Pancreas (tissue), 10 donors: ENCODE measurements at places on chromosomes 12 and 14.

- DNase-seq: no peak
Observed at GRCh38 chr12:89893972-89894706, 185.5 kb upstream of the ATP2B1 start.

GRCh38 chr14:88473791-88474190 is 81.0 kb downstream of the PTPN21 start:
- no peak for DNase-seq

DNA sequence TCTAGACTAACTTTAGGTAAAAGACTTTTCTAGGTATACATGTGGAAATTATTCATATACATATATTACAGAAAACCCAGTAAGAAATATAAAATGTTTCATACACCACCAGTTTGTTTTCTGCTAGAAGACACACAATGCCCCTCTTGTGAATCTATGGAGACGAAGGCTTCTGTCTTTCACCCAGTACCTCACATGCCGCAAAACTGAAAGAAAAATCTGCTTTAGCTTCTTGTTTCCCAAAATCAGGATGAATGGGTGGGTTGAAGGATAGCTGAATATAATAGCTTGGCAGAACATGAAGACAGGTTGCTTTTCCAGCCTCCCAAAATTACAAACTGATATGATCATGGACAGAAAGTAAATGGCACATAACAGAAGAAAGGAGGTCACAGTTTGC is 1.3 kb downstream of the TAS2R30 start:
- no peak for DNase-seq

DNA sequence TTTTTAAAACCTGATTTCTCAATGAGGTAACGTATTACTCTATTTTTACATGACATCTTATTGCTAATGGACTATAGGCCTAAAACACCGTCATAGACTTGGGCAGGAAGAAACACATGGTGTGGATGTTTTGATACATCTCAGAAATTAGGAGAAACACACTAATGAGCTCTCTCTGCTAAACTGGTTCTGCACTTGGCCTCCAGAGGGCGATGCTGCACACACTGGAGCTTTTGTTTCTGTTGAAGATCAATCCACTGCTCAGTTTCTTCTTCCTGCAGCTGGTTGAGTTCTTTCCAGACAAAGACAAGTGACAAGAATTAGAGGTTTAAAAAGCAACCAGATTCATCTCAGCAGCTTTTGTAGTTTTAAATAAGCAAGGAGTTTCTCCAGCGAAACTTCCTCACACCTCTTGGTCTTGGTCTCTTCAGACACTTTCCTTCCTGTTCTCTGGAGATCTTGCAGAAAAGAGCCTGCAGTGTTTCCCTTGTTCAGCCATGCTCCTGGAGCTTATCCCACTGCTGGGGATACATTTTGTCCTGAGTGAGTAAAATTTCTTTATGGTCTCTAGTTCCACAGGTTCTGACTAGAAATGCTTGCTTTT is 178.5 kb upstream of the OR4E1 start:
- DNase-seq: peak; percentile 22

- DNase-seq: no peak
Observed at GRCh38 chr12:83801972-83802371, 1110.6 kb downstream of the SLC6A15 start.

- no peak for DNase-seq
Observed at GRCh38 chr12:5197656-5198055, 154.0 kb downstream of the KCNA5 start.

DNA sequence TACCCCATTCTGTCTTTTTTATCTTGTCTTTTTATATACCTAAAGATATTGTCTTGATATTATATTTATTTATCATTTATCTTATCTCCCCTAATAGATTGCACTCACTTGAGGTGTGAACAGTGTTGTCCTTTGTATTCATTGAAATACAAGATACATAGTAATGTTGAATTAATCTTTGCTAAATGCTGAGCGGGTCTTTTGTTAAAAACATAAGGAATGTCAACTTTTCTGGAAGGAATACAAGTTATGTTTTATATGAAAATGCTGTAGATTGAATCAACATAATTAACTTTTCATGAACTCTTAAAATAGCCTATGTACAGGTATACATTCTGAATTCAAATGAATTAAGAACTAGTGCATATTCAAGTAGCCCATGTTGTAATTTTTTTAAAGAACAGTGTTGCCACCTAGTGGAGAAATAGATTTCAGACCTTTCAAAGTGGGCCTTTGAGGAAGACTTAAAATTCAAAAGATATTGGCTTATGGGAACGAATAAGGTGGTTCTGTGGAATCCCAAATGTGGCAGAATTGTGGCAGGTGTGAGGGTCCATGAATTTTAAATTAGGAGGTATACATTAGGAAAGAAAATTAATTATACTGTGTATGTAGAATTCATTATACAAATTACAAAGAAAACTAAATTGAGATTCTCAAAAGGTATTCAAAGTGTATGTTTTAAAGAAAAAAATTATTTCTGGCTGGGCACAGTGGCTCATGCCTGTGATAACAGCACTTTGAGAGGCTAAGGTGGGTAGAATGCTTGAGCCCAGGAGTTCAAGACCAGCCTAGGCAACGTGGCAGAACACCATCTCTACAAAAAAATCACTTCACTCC is 19.1 kb downstream of the BBOF1 start:
- DNase-seq: no peak

DNA sequence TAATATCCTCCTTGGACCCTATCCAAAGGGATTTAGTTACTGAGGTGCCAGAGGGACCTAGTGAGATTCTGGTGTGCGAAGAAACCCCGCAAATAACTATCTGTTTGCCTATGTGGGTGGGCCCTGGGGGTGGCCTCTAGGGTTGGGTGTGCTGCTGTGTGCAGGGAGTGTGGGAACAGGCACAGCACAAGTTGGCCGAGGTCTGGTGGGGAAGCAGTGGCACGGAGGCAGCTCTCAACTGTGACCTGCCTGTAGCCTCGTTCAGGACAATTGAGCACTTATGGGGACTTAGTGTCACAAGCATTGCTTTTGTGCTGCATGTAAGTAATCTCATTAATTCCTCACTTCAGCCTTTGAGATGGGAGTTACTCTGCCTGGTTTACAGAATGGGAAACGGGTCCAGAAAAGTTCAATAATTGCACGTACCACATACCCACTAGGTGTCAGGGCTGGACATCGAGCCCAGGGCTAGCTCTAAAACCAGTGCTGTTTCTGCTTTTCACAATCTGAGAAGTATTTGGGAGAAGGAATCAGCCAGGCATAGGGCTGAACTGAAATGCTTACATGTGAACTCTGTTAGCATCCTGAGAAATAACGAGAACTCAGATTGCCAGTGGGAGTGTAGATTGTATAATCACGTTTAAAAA is 58.8 kb downstream of the TECPR2 start:
- no peak for DNase-seq
